ENCODE measurements at places on chromosomes 4 and X.

- DNase-seq = no peak
Observed at GRCh38 chr4:100746141-100746739, 228.4 kb upstream of the EMCN start.

- DNase-seq = no peak
Observed at GRCh38 chrX:130688360-130688759, 214.6 kb downstream of the ENOX2 start.

GRCh38 chrX:2299871-2300270, 200.9 kb downstream of the DHRSX start:
- no peak for DNase-seq

- no peak for DNase-seq
Observed at GRCh38 chr4:181488926-181489325, 754.3 kb upstream of the TENM3 start.

- DNase-seq = no peak
Observed at GRCh38 chr4:126603825-126604224, 1028.9 kb upstream of the INTU start.

DNA sequence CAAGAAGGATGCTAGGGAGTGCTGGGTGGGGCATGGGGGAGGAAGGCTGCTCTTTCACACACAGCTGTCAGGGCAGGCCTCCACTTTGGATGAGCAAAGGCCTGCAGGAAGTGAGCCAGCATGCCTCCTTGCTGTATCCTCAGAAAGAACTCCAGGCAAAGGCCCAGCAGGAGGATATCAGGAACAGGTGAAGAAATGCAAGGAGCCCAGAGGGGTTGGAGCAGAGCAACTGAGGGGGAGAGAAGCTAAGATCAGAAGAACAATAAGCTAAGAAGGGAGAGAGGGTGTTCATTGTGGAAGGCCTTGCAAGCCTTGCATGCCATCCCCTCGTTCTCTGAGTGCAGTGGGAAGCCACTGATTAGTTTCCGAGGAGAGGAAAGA, 115.1 kb downstream of the CAMK2D start:
- no peak for DNase-seq

DNA sequence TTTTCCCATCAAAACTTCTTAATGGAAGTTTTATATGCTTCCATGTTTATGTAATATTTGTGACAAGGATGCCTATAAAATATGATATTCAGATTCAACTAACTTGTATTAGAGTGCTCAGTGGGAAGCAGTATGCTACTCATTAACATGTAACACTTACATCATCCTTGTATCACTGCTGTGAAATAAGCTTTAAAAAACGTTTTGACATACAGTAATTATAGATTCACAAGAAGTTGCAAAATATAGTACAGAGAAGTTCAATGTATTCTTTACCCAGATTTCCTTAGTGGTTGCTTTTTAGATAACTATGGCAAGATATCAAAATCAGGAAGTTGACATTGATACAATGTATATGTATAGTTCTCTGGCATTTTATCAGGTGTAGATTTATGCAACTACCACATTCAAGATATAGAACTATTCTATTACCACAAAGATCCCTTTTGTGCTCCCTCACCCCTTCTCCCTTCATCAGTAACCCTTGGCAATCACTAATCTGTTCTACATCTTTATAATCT, 56.3 kb downstream of the DTHD1 start:
- DNase-seq = no peak

DNA sequence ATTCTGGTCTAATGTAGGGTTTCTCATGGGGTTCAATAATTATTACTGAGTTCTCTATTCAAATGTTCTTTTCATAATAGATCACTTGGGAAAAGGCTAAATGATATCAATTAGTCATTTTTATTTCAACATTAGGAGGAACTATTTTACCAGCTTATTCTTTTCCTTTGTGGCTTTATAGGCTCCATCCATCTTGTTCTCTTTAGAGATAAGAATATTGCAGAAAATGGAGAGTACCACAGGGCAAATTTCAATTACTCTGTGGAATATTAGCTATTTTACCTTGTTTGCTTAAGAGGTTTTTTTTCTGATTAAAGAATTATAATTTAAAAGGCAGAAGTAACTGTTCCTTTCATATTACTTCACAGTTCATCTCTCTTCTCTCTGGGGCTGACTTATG, 55.8 kb downstream of the MAP9 start:
- DNase-seq = no peak

GRCh38 chr4:26131711-26132110, 189.1 kb upstream of the RBPJ start:
- DNase-seq = peak; percentile 25

GRCh38 chrX:20028588-20028987, 37.7 kb upstream of the BCLAF3 start:
- DNase-seq = no peak

GRCh38 chr4:20890761-20891160, 190.5 kb downstream of the PACRGL start:
- no peak for DNase-seq

- DNase-seq = no peak
Observed at GRCh38 chr4:7699031-7699430, 240.6 kb downstream of the AFAP1 start.

DNA sequence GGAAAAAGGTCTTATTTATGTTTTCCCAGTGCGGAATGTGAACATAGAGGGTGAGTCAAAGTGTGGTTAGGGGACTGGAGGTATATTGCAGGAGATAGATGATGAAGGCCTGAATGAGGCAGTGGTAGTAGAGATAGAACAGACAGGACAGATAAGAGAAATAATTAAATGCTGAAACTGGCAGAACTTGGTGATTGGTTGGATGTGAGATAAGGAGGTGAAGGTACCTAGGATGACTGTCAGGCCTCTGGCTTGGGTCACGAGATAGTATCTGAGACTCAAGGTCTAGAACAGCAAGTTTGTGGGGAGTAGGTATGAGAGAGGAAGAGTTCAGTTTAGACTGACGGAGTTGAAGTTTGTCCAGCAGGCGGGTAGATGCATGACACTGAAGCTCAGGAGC, 3.5 kb downstream of the MND1 start:
- no peak for DNase-seq

- DNase-seq = no peak
Observed at GRCh38 chrX:53376888-53377287, 45.6 kb downstream of the SMC1A start.

DNA sequence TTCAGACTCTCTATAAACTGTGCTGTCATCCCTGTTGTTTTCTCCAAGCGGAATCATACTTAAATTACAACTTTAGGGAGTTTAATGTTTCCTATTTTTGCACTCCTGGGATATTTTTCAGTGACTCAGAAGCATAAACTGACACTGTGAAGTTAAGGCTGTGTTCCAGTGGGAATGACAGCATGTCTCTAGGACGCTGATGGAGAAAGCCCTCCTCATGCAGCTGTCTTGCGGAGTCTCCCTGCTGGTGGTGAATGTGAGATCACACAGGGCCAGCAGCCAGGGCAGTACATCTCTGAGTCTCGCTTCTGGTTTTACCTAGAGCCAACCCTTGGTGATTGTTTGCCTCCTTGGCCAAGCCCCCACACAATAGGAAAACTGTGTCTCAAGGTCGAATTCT, 53.3 kb downstream of the NFKB1 start:
- no peak for DNase-seq

- DNase-seq = no peak
Observed at GRCh38 chr4:107246761-107247160, 210.6 kb upstream of the DKK2 start.

DNA sequence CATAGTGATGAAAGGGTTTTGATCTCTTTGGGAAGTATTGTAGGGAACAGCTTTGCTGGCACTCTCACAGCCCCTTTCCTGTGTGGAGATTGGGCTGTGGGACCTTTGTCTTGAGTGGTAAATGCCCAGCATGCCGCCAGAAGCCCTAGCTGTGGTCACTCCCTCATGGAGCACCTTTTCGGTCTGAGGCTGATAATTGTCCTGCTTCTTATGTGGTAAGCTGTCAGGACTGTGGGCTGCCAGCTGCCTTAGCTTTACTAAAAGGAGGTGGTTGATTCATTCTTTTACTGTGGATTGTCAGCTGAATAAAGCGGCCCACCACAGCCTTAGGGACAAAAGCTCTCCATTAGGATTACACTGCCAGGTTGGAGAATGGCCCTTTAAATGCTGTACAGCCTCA, 7.1 kb downstream of the PASD1 start:
- no peak for DNase-seq

DNA sequence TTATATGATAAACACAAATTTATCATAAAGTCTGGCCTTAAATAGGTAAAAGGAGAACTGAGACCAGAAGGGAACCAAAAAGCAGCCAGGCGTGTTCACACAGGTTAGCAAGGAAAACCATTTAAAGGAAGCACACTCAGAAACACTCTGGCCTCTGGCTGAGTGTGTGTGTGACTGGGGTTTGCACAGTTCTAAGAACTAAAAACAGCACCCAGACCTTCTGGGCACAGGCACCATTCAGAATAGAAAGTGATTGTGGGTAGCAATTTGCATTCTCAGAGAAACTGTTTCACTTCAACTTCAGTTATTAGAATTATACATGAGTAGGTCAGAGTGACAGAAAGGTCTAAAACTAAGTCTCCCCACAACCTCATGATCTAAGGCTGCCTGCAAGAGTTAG, 10.0 kb downstream of the GPR82 start:
- no peak for DNase-seq

GRCh38 chr4:1385373-1386340, 20.6 kb downstream of the NKX1-1 start:
- no peak for DNase-seq

- no peak for DNase-seq
Observed at GRCh38 chr4:140137671-140138070, 16.3 kb downstream of the MAML3 start.

GRCh38 chr4:165692082-165692481, 181.0 kb upstream of the TLL1 start:
- no peak for DNase-seq

DNA sequence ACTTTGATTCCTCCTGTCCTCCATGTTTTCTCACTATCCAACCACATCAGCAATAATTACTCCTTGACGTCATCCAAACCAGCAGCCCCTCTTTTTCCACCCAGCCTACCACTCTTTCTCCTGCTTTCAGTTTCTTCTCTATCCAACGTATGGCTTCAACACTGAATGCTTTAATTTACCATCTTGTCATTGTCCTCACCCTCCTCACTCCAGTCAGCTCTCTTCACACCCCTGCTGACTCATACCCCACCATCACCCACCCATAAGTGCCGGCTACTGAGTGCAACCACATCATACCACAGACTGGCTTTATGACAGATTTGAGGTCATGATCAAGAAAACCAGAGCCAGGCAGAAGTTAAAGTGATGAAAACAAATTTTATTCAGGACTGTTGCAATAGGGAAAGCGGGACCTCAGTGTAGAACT, 9.8 kb upstream of the ANXA5 start:
- DNase-seq = no peak

DNA sequence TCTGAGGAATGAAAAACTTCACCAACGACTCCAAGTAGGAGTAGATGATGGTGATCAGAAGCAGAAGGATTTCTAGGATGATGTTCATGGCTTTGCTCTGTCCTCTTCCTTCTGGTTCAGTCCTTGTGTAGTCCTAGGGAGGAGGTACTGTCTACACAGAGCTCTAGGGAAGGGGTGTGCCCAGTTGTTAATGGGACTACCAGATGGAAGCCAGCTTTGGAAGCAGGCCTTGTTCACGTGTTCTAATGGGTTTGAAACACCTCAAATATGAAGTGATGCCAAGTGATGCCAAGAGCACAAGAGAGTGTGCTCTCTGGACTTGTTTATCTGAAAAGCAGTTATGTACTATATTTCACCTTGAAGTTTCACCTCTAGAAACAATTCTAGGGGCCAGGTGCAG, at the start of gene HSD17B13:
HSD17B13 (minus strand) TSS at position 129 of the 400 bp plus-strand sequence; CDS start at position 88, 41 bp downstream.
- DNase-seq = no peak

DNA sequence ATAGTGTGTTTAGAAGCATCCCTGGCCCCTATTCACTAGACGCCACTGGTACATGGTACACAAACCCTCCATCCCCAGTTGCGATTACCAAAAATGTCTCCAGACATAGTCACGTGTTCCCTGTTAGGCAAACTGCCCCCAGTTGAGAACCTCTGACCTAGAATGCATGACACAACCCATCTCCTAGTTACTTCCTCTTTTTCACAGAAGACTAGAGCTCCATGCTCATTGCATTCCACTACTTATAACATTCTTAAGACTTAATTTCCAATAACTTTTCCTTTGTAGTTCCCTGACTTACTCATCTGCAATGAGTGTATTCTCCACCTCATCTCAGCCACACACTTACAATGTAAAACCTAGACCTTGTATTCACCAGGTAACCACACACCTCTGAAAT, 68.6 kb downstream of the PRSS12 start:
- no peak for DNase-seq

DNA sequence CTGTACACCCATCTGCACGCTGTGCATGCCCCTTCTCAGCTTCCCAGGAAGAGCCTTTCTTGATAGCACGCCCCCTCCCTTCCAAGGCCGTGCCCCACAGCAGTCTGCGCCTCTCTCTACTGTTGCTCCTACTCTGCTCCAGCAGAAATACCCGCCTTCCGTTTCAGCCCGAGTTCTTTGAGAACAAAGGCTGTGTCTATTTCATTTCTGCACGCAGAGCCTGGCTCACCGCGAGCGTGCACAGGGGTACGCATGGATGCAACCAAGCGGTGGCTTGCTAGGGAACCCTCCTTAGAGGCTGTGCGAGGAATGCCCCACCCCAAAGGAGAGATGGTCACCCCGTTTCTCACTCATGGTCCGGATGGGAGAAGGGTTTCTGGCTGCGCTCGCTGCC, 485 bp downstream of the AADAT start:
- no peak for DNase-seq

- DNase-seq = no peak
Observed at GRCh38 chr4:139243448-139244365, 36.3 kb downstream of the MGARP start.

DNA sequence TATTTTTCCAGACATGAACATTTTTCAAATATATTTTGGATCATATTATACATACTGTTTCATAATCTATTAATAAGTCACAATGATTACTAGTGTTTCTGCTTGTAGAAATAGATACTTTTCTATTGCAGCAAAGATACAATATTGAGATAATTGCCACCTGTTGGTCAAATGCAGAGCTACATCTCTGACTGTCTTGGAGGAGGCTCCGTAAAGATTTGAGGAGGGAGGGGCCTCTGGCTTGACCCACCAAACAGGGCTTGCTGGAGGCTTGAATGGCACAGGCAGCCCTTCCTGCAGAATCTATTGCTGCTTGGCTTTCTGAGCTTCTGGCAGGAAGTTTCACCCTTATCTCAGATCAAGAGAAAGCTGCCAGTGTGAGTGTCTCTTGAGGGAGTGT, 99.3 kb upstream of the ARMCX2 start:
- DNase-seq = no peak

- DNase-seq = no peak
Observed at GRCh38 chrX:78074088-78074487, 30.0 kb upstream of the PGK1 start.

GRCh38 chr4:153531976-153532626, 65.9 kb downstream of the TMEM131L start:
- no peak for DNase-seq

GRCh38 chr4:184350213-184350817, 124.0 kb downstream of the IRF2 start:
- no peak for DNase-seq

GRCh38 chr4:188992706-188993105, 853.5 kb downstream of the TRIML1 start:
- DNase-seq = no peak

GRCh38 chrX:111168314-111168713, 72.3 kb downstream of the PAK3 start:
- DNase-seq = no peak

GRCh38 chr4:124708517-124709300, 3.8 kb downstream of the ANKRD50 start:
- no peak for DNase-seq

GRCh38 chr4:24862073-24862751, 50.6 kb downstream of the CCDC149 start:
- no peak for DNase-seq
